ENCODE measurements at places on chromosomes 16 and 17. TPM values are rescaled to one million over a fixed set of nuclear protein-coding genes. Genes with fewer than 3 reads are reported as not detected.

HOXB1 gene
- total RNA-seq = not detected

USP43 gene
- 4.3 TPM for total RNA-seq

KRTAP1-5 gene
- total RNA-seq = not detected

FBXL16 gene
- 5.6 TPM for total RNA-seq
